ENCODE measurements at places on chromosomes 6 and 20.

DNA sequence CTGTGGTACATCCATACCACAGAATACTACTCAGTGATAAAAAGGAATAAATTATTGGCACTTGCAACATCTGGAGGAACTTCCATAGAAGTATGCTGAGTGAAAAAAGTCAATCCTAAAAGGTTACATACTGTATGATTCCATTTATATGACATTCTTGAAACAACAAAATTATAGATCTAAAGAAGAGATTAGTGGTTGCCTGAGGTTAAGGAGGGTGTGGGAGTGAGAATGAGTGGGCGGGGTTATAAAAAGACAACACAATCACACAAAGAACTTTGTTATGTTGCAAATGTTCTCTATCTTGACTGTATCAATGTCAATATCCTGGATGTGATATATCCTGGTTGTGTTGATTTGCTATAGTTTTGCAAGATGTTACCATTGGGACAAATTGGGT is 21.2 kb downstream of the SNRPB start:
- DNase-seq, result no peak

DNA sequence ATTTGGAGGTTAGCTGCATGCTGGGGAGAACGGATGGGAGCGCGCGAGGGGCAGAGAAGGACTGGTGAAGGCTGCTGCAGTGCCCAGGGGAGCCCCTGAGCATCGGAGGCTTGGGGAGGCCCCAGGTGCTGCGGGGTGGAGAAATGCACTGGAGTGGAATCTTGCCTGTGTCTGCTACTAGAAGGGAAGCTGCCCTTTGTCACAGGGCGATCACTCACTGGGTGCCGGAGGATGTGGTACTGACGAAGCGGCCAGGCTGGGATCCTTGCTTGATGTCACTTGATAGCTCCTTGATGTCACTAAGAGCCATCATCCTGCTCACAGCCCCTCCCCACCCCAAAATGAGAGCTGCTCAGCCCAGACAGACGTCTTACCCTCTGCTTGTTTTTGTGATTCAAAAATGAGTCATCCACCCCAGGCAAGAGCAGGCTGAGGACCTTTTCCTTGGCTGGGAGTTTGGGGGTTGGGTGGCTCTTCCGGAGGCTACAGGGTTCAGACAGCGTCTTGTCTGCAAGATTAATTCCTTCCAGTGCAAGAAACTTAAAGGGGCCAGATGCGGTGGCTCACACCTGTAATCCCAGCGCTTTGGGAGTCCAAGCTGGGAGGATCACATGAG is 62.6 kb upstream of the PMEPA1 start:
- DNase-seq, result peak; percentile 72

GRCh38 chr20:22460231-22460630 is 124.1 kb downstream of the FOXA2 start:
- no peak for DNase-seq

DNA sequence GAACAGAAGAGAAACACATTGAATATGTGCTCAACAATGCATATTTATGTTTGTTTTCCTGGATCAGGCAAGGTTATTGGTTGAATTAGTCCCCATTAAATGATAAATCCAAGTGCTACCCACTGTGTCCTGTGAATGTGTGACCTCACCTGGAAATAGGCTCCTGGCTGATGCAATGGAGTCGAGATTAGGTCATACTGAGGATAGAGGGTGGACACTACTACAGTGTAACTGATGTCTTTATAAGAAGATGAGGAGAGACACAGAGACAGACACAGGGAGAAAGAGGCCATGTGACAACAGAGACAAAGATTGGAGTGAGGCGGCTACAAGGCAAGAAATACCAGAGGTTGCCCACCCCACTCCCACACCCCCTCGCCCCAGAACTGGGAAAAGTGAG is 559.3 kb downstream of the C6orf118 start:
- DNase-seq, result no peak

GRCh38 chr6:17047889-17048288 is 54.0 kb upstream of the STMND1 start:
- DNase-seq, result no peak

GRCh38 chr6:45493761-45494160 is 116.0 kb upstream of the SUPT3H start:
- DNase-seq, result peak; percentile 43

GRCh38 chr6:52189974-52190373 is 3.8 kb downstream of the IL17A start:
- DNase-seq, result no peak

DNA sequence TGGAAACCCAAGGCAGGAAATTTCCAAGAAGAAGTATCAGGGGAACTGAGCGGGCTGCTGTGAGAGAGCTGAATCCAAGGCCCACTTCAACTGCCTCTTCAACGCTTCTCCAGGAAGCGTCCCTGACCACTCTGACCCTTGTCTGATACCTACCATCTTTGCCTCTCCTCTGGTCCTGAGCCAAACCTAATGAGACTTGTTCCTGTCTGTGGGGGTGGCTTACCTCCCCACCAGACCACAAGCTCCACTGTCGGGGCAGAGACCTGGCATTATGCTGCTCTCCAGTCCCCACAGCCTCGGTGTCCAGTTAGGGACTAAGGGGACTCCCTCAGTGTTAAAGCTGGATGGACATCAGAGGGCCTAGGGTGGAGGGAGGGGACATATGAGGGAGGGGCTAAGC is 49.7 kb downstream of the LRFN2 start:
- DNase-seq, result no peak

DNA sequence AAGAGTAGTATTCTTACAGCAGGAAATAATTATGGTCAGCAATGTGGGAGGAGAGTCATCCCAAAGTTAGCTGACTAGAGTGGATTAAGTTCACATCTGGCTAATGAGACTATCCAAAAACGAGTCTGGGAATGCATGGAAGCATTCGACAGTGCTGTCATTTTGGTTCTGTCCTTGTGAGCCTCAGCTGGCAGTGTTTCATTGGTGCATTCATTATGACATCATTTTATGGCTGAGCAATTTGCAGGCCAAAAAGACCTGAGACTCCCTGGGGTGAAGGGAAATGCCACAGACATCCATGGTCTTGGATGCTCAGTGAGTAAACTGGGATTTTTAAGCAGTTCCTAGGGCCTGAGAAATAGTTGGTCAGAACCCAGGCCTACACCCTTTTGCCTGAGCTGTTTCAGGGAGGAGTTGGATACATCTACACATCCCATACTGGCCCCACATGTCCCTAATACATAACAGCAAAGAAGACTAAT is 196.4 kb upstream of the CCN2 start:
- peak; percentile 70 for DNase-seq

GRCh38 chr20:5621305-5621704 is 128.9 kb upstream of the SHLD1 start:
- DNase-seq, result no peak

DNA sequence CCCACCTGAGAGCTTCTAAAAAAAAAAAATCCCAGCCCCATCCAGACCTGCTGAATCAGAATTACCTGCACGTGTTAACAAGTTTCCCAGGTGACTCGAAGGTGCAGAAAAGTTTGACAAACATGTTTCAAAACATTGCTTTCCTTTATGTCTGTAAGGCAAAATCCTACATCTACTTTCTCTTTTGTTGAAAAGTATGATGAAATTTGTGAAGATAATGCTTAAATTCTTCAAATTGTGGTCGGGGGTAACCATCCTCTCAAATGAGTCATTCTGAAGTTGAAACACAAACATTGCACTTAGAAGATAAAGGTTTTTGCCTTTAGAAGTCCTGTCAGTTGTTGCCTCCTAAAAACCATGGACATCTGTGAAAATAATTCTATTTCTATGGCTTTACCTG is 429.7 kb downstream of the EPHA7 start:
- no peak for DNase-seq

DNA sequence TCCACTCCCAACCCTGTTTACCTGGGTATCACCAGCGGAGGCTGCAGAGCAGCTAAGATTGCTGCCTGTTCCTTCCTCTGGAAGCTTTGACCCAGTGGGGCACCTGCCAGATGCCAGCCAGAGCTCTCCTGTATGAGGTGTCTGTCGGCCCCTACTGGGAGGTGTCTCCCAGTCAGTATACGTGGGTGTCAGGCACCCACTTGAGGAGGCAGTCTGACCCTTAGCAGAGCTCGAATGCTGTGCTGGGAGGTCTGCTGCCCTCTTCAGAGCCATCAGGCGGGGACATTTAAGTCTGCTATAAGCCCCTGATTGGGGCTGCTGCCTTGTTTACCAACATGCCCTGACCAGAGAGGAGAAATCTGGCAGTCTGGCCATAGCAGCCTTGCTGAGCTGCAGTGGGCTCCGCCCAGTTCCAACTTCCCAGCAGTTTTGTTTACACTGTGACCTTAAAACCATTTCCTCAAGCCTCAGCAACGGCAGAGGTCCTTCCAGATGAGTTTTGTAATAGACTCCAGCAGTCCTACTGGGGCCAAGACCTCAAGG is 2.8 kb downstream of the RAET1E start:
- peak; percentile 77 for DNase-seq

GRCh38 chr6:93799226-93799625 is 379.9 kb upstream of the EPHA7 start:
- no peak for DNase-seq

DNA sequence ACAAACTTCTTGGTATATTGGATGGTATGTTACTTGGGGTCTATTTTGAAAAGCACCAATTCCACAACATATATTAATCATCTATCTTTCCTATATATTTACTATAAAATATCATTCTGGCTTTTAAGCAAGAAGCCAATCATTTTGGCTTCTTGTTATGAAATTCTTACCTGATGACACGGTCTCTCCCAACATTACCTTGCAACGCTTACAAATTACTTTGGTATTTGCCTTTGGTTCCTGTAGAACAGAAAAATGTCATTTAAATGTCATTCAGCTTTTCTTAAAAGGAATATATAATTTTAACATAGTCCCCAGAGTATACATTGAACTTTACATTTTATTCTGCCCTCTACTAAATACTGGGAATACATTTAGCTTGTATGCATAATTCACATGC is 27.4 kb downstream of the UBE3D start:
- DNase-seq, result peak; percentile 26

- DNase-seq, result peak; percentile 88
Observed at GRCh38 chr6:129186988-129187387, 304.1 kb downstream of the LAMA2 start.

DNA sequence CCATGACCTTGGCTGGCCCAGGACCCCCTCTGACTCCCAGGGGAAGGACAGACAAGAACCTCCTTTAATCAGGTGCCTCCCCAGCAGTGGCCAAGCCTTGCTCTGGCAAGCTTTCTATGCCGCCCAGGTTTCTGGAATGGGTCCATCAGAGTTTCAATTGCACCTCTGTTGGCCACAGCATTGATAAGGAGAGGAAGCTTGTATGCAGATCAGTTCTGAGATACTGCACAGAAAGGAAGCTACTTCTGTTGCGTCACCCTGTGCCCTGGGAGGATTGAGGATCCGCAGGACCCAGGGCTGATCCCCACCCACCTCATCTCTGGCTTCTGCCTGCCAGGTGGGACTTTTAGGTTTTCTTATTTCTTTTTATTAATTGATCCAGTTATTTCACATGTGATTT is 167.2 kb downstream of the TFAP2C start:
- no peak for DNase-seq

GRCh38 chr6:153145591-153145990 is 14.5 kb upstream of the RGS17 start:
- DNase-seq, result no peak

DNA sequence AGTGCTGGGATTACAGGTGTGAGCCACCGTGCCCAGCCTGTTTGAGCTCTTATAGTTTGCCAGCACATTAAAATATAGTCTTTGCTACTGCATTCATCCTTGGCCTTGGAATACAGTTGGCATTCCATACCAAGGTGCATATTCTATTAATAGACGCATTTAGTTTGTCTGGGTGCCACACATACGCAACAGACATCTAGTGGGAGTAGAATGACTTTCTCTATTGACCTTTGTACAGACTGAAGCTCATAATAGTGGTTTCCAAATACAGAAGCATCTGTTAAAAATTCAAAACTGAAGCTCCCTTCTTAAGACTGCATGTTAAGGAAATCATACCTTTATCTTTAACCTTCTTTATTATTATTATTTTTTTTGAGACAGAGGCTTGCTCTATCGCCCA is 46.7 kb upstream of the FNDC1 start:
- DNase-seq, result no peak

DNA sequence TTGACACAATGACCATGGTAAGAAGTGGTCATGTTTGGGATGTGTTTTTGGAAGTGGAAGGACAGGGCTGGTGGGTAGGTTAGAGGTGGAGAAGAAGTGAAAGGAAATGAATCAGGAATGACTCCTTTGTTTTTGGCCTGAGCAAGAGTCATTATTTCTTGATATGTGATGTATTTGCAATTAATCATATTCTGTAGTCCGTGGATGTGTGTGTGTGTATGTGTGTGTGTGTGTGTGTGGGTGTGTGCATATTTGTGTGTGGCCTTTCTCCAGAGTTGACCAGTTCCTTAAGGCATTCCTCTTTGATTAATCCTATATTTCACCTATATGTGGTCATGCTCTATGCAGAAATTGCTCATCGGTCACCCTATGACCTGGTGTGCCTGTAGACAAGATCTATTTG is 130.7 kb downstream of the UTRN start:
- peak; percentile 95 for DNase-seq

DNA sequence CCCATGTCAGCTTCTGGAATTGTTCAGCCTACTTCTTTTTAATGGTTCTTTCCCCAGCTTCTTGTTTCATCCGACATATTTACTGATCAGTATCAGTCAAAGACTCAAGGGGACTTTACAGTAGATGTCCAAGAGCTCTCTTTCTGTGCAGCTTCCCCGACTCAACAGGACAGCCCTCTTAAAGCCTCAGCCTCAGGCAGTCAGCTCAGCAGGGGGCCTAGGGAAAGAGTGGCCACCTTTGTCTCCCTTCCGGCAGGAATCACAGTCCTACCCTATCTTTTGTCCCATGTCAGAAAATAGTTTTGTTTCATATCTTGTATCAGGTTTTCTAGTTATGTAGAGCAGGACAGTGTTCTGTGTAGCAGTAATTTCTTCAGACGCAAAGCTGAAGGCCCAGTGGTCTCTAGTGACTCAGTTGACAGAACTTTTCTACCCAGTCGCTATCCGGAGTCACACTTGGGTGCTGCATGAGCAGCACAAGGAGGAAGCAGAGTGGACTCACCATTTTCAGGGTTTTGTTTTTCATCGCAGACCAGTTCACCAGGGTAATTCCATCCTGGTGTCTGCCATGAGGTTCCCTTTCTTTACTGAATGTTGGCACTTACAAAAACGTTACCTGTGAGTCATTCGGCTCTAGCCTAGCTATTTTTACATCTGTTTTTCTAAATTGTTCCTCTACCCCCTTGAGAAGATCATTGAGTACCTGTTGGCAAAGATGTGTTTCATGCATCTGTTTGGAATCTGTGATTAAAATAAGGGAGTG is 47.7 kb downstream of the SPATA2 start:
- DNase-seq, result no peak

- DNase-seq, result no peak
Observed at GRCh38 chr6:5833120-5833519, 173.6 kb downstream of the NRN1 start.

All from ELR (cell line).